HepG2 (cell line): ENCODE measurements at places on chromosomes 2 and 18. TPM values are rescaled to one million over a fixed set of nuclear protein-coding genes. Genes with fewer than 3 reads are reported as not detected.

DNA sequence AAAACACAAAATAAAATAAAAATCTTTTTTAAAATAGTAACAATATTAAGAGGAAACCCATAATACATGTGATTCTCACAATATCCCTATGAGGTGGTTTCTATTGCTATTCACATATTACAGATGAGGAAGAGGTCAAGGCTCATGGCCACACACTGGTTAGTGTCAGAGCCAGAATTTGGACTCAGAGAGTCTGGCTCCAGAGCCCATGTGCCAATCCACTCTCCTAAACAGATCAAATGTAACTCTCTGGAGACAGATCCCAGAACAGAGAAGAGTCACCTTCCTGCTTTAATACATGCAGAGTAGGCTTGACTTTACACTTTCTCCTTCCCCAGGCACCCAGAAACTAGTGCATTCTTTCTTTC, 10.1 kb upstream of the SLC11A1 start:
- H3K27ac ChIP-seq = no peak overlapping the region
- no peaks in the 10 kb centered on the region for H3K36me3 ChIP-seq
- 0 out of 2 replicates have a peak, but pooled peaks cover under 1% of the 10 kb centered on the region for H3K27me3 ChIP-seq
- H3K4me3 ChIP-seq = no peak overlapping the region
- peaks cover 49% of the 10 kb centered on the region for H3K4me1 ChIP-seq

DNA sequence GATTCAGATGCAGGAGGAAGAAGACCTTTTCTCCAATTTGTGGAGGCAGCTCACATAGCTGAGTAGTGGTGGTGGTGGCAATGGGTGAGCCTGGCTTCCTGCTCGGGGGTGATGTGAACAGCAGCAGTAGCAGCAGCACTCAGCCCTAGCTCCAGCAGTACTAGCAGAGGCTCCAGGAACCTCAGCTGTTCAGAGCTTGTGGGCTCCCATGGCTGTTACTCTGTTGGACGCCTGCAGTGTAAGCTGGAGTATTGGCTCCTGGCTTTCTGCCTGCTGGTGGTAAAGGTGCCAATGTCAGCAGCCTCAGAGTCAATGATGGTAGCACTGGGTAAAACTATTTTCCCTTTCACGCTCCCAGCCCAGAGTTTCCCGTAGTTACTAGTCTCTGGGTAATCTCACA, 3.1 kb upstream of the SEH1L start:
- no peak overlapping the region for H3K4me3 ChIP-seq
- H3K4me1 ChIP-seq = peaks cover 31% of the 10 kb centered on the region
- DNase-seq = no peak
- H3K27me3 ChIP-seq = no peaks in the 10 kb centered on the region
- H3K27ac ChIP-seq = no peak overlapping the region

The STON1 gene
- 0.09 TPM in 1 of 2 replicates, not detected in the other for total RNA-seq

GRCh38 chr2:96144481-96145035, 682 bp downstream of the DUSP2 start:
- peaks cover 15% of the 10 kb centered on the region for H3K4me1 ChIP-seq
- no peak overlapping the region for H3K4me3 ChIP-seq
- peaks cover 62% of the 10 kb centered on the region; the same call in 2 of the 3 replicates for H3K27me3 ChIP-seq

- H3K27me3 ChIP-seq = no peaks in the 10 kb centered on the region
- H3K4me3 ChIP-seq = no peak overlapping the region
- H3K36me3 ChIP-seq = no peaks in the 10 kb centered on the region
- H3K27ac ChIP-seq = no peak overlapping the region
These were observed 44.3 kb downstream of the CACNB4 start for GRCh38 chr2:152054593-152054992.

DNA sequence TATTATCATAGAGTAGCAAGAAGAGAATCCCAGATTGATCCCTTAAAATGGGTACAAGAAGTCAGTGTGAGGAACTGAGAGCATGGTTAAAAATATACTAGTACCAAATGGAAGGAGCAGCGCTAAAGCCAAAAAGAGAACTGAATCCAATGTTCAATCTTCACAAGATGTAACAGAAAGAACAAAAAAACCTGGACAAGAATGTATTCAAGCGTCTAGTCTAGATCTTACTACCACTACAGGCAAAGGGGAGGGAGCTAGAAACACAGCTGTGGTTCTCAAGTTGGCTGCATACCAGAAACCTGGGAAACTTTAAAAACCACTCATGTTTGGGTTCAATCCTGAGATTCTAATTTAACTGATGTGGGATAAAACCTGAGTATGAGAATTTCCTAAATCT, 57.5 kb downstream of the PIAS2 start:
- H3K4me1 ChIP-seq = no peaks in the 10 kb centered on the region
- no peak overlapping the region for H3K4me3 ChIP-seq
- H3K27ac ChIP-seq = no peak overlapping the region
- no peaks in the 10 kb centered on the region for H3K27me3 ChIP-seq
- DNase-seq = no peak

The POTEI gene
- 0.48 and 1.5 TPM in 2 replicates for total RNA-seq

The RTP5 gene
- not detected in 2 replicates for total RNA-seq

The AKAIN1 gene
- total RNA-seq = not detected in 2 replicates

- DNase-seq = no peak
- no peak overlapping the region for H3K4me3 ChIP-seq
- no peak overlapping the region for H3K27ac ChIP-seq
- H3K27me3 ChIP-seq = no peaks in the 10 kb centered on the region
- H3K4me1 ChIP-seq = no peaks in the 10 kb centered on the region
- H3K36me3 ChIP-seq = no peaks in the 10 kb centered on the region
These were observed 49.0 kb downstream of the FBLN7 start for GRCh38 chr2:112187046-112187715.

The ALPP gene
- not detected in 2 replicates for total RNA-seq

DNA sequence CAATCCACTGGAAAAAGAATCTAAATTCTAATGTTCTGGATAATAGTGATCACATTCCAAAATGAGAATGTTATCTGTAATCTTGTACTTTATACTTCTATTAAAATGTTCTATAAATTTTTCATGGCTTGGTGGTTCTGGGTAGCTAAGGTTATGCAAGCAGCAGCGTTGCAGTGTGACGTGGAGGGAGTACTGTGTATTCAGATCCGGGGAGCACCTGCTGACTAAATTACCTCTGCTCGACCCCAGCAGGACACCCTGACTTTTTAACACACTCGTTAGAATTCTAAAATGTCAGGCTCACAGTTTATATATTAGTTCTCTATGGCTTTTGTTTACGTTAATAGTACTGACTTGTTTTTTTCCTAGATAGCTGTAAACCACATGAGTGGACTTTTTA, 13.0 kb downstream of the ATIC start:
- peaks cover 4% of the 10 kb centered on the region for H3K4me1 ChIP-seq
- no peak overlapping the region for H3K27ac ChIP-seq
- H3K27me3 ChIP-seq = no peaks in the 10 kb centered on the region

DNA sequence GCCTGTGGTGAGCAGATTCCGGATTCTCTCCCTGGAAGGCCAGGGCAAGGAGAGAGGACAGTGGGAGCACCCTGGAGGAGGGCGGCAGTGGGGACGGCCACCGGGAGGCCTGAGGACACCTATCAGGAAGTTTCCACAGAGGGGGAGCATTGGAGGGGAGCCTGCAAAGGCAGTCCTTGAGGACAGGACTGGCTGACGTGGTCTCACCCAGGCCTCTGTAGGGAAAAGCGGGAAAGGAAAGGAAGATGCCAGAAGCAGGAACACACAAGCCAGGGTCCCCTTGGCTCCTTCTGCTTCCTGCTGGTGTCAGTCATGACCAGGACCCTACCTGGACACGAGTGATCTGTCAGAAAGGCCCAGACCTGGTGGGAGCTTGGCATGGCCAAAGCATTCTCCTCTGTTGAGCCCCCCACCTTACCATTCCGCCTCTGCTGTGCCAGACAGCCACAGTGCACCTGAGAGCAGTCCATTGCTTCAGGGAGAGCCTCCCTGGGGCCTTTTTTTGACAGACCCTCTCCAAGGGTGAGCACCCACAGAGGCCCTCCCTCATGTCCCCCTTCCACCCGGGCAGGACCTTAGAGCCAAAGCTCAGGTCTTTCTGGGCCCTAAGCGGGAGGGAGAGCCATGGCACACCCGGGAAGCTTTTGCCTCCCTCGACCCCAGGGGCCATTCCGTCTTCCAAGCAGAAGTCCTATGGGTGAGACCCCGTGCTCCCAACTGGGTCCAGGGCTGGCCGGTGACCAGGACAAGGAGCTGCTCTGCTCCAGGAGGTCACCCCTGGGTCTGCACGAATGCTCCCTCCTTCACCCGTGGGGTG, 333.1 kb downstream of the DYSF start:
- no peak overlapping the region for H3K27ac ChIP-seq
- no peak overlapping the region for H3K4me3 ChIP-seq
- peaks cover 26% of the 10 kb centered on the region for H3K4me1 ChIP-seq
- DNase-seq = no peak
- peaks cover 4% of the 10 kb centered on the region; the same call in 1 of the 3 replicates for H3K27me3 ChIP-seq

The C2orf80 gene
- total RNA-seq = not detected in 2 replicates

DNA sequence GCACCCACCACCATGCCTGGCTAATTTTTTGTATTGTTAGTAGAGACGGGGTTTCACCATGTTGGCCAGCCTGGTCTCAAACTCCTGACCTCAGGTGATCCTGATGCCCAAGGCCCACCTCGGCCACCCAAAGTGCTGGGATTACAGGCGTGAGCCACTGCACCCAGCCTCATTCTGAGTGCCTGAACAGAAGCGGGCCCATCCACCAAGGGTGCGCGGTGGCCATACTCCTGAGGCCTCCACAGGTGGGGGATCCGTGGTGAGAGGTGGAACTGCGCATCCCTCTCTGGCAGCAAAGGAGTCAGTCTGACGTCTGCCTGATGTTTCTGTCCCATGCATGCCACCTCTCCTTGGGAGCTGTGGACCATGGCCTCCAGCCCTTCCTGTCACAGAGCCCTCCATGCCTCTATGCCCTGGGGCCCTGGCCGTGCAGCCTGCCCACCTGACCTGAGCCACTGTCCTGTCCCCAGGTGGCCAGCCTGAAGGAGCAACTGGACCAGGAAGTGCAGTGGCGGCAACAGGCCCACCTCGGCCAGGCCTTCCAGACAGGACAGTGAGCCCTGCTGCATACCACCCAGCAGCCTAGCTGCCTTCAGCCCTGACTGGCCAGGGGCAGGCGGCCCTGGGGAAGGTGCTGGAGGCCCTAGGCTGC, 7.6 kb upstream of the SNED1 start:
- peaks cover 35% of the 10 kb centered on the region for H3K27me3 ChIP-seq
- DNase-seq = no peak
- no peak overlapping the region for H3K4me3 ChIP-seq

The MYL12A gene
- 277 and 357 TPM in 2 replicates for total RNA-seq

DNA sequence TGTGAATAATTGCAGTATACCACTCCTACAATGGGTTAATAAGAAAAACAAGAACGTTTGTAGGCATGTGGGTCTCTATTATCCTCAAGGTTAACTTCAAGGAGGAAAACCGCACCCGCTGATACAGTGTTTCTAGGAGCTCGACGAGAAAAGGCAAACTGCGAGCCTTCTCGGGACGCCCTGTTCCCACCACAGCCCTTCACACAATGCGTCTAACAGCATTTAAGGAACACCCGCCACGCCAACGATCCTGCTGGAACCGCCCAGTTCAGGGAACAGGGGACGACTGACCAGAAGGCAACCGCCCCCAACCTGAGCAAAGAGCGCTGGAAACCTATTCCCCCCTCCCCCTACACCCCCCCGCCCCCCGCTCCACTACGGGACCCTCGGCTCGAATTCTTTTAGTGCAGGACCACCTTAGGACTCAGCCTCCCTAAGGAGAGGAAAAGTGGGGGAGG, 710 bp upstream of the TMSB10 start:
- H3K27me3 ChIP-seq = 0 out of 2 replicates have a peak, but pooled peaks cover 2% of the 10 kb centered on the region
- H3K4me1 ChIP-seq = peaks cover 31% of the 10 kb centered on the region
- H3K4me3 ChIP-seq = peak overlapping the region; percentile 90
- no peak for DNase-seq
- H3K36me3 ChIP-seq = no peaks in the 10 kb centered on the region
- H3K27ac ChIP-seq = no peak overlapping the region

DNA sequence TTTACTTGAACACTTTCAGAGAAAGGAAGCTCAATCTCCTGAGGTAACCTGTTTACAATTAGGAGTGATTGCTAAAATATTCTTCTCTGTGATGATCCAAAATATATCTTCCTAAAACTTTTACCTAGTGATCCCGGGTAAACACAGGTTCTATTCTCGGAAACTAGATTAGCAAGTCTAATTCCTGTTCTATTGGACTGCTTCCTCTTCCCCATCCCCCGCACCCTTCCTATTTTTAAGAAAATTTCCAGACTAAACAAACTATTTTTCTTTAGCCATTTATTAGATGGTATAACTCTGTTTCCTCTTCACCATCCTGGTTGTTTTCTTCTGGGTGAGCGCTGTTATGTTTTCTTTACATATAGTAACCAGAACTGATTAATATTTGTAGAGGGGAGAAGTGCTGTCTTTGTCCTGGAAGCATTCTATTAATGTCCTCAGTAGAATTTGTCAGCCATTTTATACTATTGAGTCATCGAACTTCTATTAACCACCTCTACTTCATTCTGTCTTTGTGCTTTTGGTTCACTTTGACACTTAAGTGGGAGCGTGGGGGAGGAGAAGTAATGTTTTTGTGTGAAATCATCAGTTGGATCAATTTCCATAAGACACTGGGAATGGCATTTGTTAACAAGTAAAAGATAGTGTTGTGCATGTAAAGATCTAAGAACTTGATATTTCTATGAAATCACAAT, 31.8 kb downstream of the CREB1 start:
- peaks cover 4% of the 10 kb centered on the region for H3K4me1 ChIP-seq
- H3K4me3 ChIP-seq = no peak overlapping the region
- H3K27me3 ChIP-seq = no peaks in the 10 kb centered on the region
- H3K36me3 ChIP-seq = peaks cover 43% of the 10 kb centered on the region
- no peak overlapping the region for H3K27ac ChIP-seq

The PAX3 gene
- not detected in 2 replicates for total RNA-seq

- no peak overlapping the region for H3K4me3 ChIP-seq
- H3K4me1 ChIP-seq = no peaks in the 10 kb centered on the region
- no peak for DNase-seq
- no peaks in the 10 kb centered on the region for H3K36me3 ChIP-seq
- H3K27ac ChIP-seq = no peak overlapping the region
These were observed 201.2 kb downstream of the CCDC178 start for GRCh38 chr18:33239298-33239697.

The BZW1 gene
- 384 and 709 TPM in 2 replicates for total RNA-seq

DNA sequence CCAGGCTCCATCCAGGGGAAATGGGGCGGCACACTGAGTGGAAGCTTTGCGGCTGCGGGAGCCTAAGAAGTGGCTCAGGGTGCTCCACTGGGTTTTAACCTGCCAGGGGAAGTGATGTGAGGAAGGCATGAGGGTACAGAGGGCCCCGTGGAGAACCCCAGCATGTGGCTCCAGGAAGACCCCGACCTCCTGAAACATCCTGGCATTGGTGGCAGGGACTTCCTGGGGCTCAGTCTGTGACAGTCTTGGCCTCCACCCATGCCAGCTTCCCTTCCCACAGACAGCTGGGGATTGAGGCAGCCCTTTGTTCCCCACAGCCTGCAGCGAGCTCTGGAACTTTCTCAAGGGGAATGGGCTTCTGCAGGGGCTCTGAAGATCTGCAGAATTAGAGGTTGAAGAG, 146.6 kb downstream of the TNS1 start:
- DNase-seq = no peak
- no peak overlapping the region for H3K27ac ChIP-seq
- no peaks in the 10 kb centered on the region for H3K27me3 ChIP-seq
- peaks cover 10% of the 10 kb centered on the region for H3K36me3 ChIP-seq

DNA sequence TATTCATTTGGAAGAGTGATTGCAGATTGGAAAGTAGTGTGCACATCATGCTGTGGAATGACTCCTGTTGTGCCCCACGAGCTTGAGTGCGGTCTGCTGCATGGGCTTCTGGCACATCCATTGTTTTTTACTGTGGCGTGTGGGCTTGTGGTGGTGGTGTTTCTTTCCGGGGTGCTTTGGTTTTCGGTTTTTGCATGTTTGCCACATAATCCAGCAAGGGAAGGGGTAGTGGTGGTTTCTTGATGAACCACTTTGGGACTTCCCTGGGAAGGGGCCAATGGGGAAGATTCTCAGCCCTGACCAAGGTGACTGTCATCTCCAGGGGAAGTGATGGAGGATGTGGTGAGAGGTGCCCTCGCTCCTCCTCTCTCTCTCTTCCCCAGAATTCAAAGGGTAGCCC, 57.0 kb downstream of the COA5 start:
- H3K27ac ChIP-seq = no peak overlapping the region
- peaks cover 10% of the 10 kb centered on the region for H3K36me3 ChIP-seq
- DNase-seq = no peak
- no peak overlapping the region for H3K4me3 ChIP-seq
